ENCODE measurements at places on chromosomes 11 and 22.
A peak's percentile ranks its signal among the peaks of the same experiment; 100 is the strongest.

DNA sequence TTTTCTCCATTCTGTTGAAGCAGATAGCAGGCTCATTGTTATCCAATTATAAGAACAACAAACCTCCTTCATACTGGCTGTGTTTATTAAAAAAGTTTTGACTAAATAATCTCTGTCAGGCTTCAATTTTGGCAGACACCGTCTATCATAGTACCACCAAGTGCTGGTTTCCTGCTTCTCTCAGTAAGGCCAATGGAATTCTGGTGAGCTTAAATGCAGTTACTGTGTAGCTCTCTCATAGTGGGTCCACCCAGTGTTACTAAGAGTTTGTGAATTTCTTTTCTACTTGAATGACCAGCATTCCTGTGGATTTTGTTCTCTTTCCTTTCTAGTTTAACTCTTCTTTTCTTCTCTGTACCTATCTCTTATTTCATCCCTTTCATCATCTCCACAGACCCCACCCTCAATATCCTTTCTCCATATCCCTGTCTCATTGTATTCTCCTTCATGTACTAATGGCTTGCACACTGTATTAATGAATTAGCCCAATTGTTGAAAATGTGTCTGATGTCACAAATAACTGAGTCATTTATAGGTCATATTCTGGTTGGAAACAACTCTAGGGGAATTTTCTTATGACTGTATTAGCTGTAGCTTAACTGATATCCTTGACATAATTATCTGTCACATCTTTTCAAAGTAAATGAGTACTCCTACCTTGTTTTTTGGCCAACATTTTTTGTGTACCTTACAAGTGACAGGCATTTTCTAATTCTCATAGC, 372.1 kb downstream of the FAT3 start:
- DNase-seq, result no peak

DNA sequence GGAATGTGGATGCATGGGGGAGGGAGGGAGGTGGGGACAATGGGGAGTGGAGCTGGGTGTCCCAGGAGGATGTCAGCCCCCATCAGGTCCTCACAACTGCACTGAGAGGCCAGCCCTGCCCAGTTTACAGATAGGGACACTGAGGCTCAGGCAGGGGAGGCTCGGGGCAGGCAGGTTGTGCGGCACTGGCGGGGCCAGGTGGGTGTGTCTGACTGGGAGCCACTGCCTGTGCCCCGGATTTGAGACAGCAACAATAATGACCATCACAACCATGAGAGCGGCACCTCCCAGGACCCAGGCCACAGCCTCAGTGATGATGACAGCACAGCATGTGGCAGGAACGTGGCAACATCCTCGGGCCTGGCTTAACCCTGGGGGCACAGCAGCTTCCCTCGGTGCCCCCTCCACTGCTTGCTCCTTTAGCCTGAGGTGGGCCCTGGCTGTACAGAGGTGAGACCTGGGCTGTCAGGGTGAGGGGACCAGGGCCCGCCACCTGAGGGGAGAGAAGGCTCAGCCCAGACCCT, 32.0 kb downstream of the SHISAL1 start:
- peak; percentile 33 for DNase-seq

GRCh38 chr11:106101370-106101769, 23.9 kb downstream of the AASDHPPT start:
- DNase-seq, result no peak

- DNase-seq, result peak; percentile 63
Measured at GRCh38 chr11:34263441-34264091, 94.2 kb downstream of the ABTB2 start.
